Activated naive CD8-positive, alpha-beta T cell treated with anti-CD3 and anti-CD28 coated beads, Interleukin-2, amount 50 U/mL, for 24 hours (primary cell): ENCODE measurements at places on chromosomes 6 and 20.

GRCh38 chr6:7445101-7445500 is 55.5 kb downstream of the RIOK1 start:
- no peak for DNase-seq

GRCh38 chr6:138957903-138958302 is 30.1 kb downstream of the REPS1 start:
- DNase-seq, result no peak

- DNase-seq, result no peak
Measured at GRCh38 chr20:58719258-58719657, 26.7 kb downstream of the NPEPL1 start.

GRCh38 chr20:560680-561079 is 17.1 kb upstream of the CSNK2A1 start:
- no peak for DNase-seq

GRCh38 chr6:132973514-132973993 is 159.2 kb downstream of the RPS12 start:
- no peak for DNase-seq

GRCh38 chr6:43508481-43509141 is 1.5 kb downstream of the LRRC73 start:
- no peak for DNase-seq

GRCh38 chr6:158688860-158689259 is 39.0 kb downstream of the SYTL3 start:
- DNase-seq, result no peak

GRCh38 chr20:24910461-24910860 is 38.6 kb upstream of the CST7 start:
- no peak for DNase-seq

GRCh38 chr6:84150705-84151104 is 76.7 kb downstream of the CEP162 start:
- DNase-seq, result no peak

GRCh38 chr20:8356806-8357205 is 224.7 kb downstream of the PLCB1 start:
- DNase-seq, result no peak

- no peak for DNase-seq
Measured at GRCh38 chr6:168968228-168968627, 285.4 kb downstream of the THBS2 start.

- DNase-seq, result no peak
Measured at GRCh38 chr6:36269834-36270705, at the start of gene PNPLA1. Gene PNPLA1, plus strand, starts transcription at chr6:36270060. Its CDS starts 400 bp downstream, at chr6:36270460.

DNA sequence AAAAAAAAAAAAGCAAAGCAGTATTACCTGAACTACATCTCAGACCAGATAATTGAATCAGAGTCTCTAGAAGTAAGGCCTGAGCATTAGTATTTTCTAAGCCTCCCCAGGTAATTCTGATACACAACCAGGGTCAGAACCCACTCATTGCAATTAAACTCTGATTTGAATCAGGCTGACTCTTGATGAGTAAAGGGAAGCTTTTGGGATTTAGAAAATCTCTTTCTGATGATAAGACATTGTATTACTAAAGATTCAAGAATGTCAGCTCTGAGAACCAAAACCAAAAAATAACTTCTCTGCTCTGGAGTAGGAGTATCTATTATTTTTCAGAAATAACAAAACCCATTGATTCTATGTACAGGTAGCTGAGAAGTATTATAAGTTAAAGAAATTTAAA is 100.1 kb upstream of the COL21A1 start:
- DNase-seq, result no peak

DNA sequence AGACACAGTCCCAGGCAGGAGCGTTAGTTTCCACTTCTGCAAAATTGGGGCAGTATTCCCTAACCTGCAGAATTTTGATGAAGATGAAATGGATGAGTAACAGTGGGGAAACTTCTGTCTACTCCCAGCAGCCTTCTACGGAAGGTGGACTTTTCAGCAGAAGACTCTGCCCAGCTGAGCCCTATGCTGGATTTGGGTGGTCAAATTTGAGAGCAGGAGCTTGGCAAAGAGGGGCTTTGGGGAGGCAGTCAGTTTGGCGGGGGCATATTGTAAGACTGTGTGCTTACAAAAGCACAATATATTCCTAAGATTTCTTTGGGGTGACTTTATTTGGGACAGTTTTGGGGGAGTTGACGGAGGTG is 5.4 kb upstream of the SDCBP2 start:
- DNase-seq, result no peak

- peak; percentile 52 for DNase-seq
Measured at GRCh38 chr6:108114841-108115597, 40.5 kb upstream of the OSTM1 start.

- DNase-seq, result no peak
Measured at GRCh38 chr6:39496915-39497314, 174.4 kb upstream of the KCNK16 start.

DNA sequence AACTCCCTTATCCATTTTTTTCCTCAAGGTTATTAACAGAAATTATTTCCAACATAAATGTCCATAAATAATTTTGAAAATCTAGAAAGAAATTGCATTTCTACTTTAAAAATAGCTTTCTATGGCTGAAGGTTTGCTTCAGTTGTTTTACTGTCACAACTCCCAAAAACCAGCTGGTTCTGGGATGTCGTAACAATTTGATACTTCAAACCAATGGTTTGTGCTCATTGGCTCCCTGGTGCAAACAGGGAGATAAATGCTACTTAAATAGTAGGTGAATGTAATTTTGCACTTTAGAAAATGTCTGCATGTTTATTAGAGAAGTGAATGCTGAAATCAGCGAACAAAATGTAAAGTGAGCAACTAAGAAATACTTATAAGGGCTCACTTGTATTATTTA is 31.1 kb downstream of the LAMA2 start:
- no peak for DNase-seq

DNA sequence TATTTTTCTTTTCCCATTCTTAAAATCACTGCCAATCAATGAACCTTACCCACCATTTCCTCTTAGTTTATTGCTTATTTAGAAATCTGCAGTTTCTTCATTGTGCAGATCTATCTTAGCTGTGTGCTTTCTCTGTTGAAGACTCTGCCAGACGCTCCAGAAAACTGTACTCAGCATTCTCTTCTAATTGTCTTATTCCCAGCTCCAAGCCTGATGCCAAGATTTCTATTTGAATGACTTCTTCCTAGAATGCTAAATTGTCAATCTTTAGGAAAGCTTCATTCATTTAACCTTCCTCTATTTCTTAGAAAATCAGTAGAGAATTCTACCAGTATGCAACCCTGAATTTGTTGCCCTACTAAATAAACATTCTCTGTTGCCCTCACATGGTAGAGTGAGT is 308.9 kb downstream of the KHDRBS2 start:
- no peak for DNase-seq

GRCh38 chr20:8744228-8744844 is 324.6 kb upstream of the PLCB4 start:
- DNase-seq, result no peak

DNA sequence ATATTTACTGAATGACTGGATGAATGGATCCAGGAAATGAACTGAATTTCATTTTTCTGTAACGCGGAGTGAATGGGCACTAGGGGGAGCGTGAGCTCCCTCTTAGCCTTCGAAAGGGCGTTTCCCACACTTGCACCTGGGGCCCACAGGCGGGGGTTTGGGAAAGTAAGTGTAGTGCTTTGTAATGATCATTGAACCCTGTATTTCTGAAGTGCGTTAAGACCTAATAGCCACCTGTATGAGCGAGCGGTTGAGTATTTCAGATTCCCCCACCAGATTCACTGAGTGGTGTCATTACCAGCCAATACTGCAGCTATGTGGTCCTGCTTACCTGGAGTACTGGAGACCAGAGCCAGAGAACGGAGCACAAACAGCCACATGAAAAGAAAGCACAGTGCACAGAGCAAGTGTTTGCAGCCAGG is 10.5 kb downstream of the SYTL3 start:
- DNase-seq, result peak; percentile 28

DNA sequence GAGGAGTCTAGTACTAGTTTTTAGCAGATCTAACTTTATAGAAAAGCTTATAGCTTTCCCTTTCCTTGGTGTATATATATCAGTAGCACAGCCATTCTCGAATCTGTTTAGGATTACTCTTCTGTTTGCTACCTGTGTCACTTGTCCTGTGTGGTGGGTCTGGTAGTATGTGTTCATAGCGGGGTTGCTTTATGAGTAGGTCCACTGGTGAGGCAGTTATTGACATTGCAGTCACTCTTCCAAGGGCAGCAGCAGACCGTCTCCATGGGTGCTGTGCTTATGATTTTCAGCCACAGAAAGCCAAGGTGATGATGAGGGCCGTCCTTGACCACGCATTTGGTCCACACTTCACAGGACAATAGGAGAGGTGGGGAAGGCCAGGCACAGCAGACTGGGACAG is 171.5 kb downstream of the CDKAL1 start:
- no peak for DNase-seq

GRCh38 chr6:152098683-152099082 is 291.2 kb downstream of the ESR1 start:
- DNase-seq, result no peak

- no peak for DNase-seq
Measured at GRCh38 chr6:142966294-142966693, 21.3 kb upstream of the HIVEP2 start.

DNA sequence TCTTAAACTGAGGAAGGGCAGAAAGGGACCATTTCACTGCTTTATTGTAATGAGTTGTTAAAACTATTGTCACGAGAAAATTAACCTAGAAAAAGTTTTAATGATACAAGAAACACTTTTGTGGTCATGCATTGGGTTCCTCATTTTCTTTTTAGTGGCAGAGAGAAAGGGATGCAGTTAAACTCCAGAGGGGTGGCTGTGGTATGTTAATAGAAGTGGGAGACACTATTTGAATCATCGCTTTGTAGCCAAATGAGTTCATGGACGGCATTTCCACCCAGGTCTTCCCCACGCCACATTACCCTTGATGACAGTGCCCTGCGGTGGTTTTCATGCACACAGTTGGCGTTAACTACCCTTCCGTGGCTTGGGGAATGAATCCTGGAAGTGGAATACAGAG is 235.6 kb downstream of the PLCB1 start:
- no peak for DNase-seq

DNA sequence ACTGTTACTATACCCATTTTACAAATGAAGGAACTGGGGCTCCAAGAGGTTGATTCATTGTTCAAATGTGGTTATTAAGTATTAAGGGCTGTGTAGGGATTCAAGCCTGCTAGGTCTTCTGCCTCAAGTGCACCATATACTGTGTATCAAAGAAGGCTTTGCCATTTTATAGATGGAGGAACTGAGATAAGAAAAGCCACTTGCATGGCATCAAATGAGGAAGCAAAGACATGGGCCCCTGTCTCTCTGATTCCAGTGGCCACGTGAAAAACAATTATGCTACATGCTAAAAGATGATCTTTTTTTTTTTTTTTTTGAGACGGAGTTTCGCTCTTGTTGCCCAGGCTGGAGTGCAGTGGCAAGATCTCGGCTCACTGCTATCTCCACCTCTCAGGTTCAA is 67.0 kb downstream of the TMEM200A start:
- no peak for DNase-seq

- DNase-seq, result no peak
Measured at GRCh38 chr6:146770275-146770964, 171.6 kb downstream of the ADGB start.

DNA sequence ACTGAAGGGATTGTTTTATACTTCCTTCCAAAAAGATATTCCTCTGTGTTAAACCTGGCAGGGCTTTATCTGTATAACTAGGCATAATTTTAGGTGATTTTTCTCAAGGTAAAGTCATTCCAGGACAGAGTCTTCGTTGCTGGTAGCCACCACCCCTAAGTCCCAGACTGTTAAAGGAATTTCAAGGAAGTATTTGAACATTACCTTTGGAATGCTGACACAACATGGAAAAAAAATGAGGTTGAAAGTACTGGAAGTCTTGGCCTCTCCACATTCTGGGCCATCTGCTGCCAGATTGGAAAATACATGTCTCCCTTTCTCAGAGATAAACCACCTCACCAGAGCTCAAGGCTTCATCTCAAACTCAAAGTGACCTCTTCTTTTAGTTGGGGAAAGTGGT is 27.0 kb upstream of the ETV7 start:
- DNase-seq, result no peak
